Osteoblast (primary cell): ENCODE measurements at places on chromosomes 2 and 18.

DNA sequence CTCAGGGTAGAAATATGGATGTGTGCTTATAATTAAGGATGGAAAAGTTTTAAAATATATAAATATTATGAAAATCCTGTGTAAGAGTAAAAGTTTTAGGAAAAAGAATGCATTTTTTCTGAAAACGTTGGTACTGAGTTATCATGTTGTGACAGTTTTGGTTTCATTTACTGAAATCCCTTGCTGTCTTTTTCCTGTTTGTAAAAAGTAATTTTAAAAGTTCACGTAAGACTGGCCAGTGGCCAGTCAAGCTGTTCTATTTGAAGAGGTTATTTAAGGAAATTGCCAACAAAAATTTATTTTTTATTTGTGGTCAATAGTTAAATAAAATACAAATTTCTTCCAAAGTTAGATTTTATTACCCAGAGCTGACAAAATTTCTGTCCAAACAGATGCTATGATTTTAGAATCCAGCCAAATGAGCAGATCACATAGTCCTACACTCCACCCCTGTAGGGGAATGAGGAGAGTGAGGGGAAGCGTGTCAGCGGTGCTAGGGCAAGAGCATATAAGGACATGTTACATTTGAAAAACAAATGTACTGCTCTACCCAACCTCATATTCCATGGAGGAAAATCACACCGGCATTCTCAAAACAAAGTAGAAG lies 297.8 kb upstream of the TFPI start:
- no peak for DNase-seq

DNA sequence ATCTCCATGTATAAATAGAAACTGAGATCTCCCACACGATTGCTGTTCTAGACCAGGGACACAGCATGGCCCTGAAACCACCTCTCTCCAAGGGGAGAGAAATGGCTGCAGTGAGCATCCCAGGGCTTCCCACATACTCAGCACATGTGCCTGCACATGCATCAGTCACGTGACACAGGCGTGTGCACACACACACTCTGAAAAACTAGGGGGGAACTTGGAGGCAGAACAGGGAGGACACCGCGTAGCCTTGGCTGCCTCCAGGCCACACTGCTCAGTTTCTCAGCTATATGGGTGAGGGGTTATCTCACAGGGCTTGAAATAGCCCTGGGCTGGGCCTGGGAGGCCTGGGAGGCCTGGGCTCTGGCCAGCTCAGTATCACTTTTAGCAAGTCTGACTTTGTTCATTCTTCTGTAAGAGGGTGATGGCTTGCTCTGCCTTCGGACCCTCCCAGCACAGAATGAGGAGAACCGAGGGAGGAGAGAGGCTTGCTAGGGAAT lies 66.9 kb downstream of the EMX1 start:
- DNase-seq, result no peak

DNA sequence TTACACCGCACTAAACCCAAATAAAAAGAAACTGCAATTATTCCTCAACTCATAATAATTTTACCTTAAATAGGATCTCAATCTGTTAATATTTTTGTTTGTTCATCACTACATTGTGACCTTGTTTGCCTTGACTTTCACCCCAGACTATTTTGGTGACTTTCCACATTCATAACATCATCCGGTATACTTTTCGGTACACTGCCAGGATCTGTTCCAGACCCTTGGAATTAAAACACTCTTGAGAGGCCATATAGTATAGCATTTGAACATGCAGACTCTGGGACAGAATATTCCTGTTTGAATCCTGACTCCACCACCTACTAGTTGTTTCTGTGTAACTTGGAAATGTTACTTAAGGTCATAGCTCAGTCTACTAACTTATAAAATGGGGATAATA lies 577.4 kb downstream of the METTL4 start:
- DNase-seq, result no peak

GRCh38 chr18:35193316-35193715 lies 47.5 kb upstream of the ZNF397 start:
- DNase-seq, result no peak

DNA sequence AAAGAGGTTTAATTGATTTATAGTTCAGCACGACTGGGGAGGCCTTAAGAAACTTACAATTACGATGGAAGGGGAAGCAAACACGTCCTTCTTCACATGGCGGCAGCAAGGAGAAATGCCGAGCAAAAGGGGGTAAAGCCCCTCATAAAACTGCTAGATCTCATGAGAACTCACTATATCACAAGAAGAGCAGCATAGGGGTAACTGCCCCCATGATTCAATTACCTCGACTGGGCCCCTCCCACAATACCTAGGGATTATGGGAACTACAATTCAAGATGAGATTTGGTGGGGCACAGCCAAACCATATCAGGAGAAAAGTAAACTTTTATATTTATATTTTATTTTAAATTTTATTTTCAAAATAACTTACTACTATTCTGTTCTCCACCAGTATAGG lies 272.0 kb downstream of the MYCN start:
- DNase-seq, result no peak
